ENCODE measurements at places on chromosomes 1 and 21. TPM values are rescaled to one million over a fixed set of nuclear protein-coding genes. Genes with fewer than 3 reads are reported as not detected.

The TRIM46 gene
- polyA plus RNA-seq, result 0.28 TPM

The FCGR2B gene
- polyA plus RNA-seq, result 4.0 TPM

The KCNE2 gene
- polyA plus RNA-seq, result 0.80 TPM

The ECE1 gene
- 30.8 TPM for polyA plus RNA-seq

The FAM167B gene
- 84.8 TPM for polyA plus RNA-seq

The FOXO6 gene
- 0.47 TPM for polyA plus RNA-seq

The NPHS2 gene
- polyA plus RNA-seq, result 446 TPM

The SH3BP5L gene
- 16.6 TPM for polyA plus RNA-seq

The GRHL3 gene
- 0.32 TPM for polyA plus RNA-seq

The PEX19 gene
- 49.8 TPM for polyA plus RNA-seq

The S100A1 gene
- 332 TPM for polyA plus RNA-seq

The MAP3K21 gene
- 7.4 TPM for polyA plus RNA-seq

The VANGL1 gene
- polyA plus RNA-seq, result 2.7 TPM

The DNAI4 gene
- 4.1 TPM for polyA plus RNA-seq

The IL19 gene
- polyA plus RNA-seq, result 0.41 TPM

The HFM1 gene
- polyA plus RNA-seq, result 1.2 TPM

- no peak for DNase-seq
Measured at GRCh38 chr21:44282370-44282769, 3.3 kb upstream of the AIRE start.

GRCh38 chr1:1167398-1167821, 6.3 kb upstream of the TTLL10 start:
- DNase-seq, result no peak

GRCh38 chr1:149917571-149918144, at the start of gene SV2A:
Gene SV2A, minus strand, starts transcription at chr1:149917844. Its CDS starts 4,004 bp downstream, at chr1:149913840.
- DNase-seq, result peak; percentile 76

GRCh38 chr1:93818570-93818959, 60.4 kb downstream of the DNTTIP2 start:
- DNase-seq, result no peak

GRCh38 chr1:98661544-98662355, at the start of gene SNX7:
Gene SNX7, plus strand, starts transcription at chr1:98661721. Its CDS starts 11 bp downstream, at chr1:98661732.
- peak; percentile 94 for DNase-seq

DNA sequence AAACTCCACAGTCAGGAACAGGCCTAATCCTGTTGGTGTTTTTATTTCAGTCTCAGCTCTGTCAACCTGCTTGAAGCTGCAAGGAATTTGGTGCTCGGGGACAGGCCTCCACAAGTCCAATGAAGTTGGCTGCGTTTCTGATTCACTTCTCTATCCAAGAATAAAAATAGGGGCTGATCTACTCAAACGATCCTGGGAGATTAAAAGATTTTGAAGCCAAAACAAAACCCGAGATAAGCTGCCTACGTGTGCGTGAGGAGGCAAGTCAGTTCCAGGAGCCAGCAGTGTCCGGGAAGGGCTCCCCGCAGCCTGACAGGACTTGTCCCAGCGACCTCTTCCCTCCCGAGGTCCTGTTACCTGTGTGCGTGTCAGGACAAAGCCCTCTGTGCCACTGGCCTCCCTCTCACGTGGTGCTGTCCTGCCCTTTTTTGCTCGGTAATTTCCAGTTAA, 98.0 kb downstream of the ETS2 start:
- no peak for DNase-seq

GRCh38 chr1:107252271-107252670, 111.4 kb downstream of the NTNG1 start:
- no peak for DNase-seq

DNA sequence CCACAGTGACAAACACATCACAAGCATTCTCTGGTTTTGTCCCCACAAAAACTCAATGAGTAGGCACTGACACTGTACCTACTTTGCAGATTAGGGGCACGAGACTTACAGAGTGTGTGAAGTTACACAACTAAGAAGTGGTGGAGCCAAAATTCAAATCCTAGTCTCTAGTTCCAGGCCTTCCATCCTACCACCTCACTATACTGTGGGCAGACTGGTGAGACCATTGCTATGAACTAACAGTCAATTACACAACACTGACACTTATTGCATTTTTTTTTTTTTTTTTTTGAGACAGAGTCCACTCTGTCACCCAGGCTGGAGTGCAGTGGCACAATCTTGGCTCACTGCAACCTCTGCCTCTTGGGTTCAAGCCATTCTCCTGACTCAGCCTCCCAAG, 71.4 kb downstream of the KCNN3 start:
- no peak for DNase-seq

GRCh38 chr21:29403922-29404538, 105.3 kb downstream of the BACH1 start:
- no peak for DNase-seq

DNA sequence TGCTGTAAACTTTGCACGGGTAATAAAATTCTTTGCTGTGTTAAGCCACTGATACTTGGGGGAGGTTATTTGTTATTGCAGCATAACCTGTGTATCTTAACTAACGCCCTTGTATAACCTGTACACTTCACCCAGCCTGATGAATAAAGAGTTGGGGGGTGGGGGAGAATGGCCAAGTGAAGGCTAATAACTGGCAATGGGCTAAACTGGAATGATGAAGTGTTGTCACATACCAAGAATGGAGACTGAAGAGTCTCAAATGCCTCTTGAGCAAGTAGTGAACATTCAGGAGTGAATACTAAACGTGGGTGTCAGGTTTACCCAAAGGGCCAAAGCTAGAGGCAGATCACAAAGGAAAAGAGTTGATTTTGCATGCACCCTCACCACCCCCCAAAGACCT, 169.4 kb downstream of the C1orf94 start:
- peak; percentile 2 for DNase-seq

GRCh38 chr1:182927693-182928433, 25.1 kb downstream of the SHCBP1L start:
- no peak for DNase-seq

- DNase-seq, result no peak
Measured at GRCh38 chr1:201949491-201949890, 3.1 kb upstream of the LMOD1 start.

GRCh38 chr1:116506132-116507004, 64.5 kb downstream of the CD58 start:
- DNase-seq, result no peak

GRCh38 chr1:77421504-77422233, 139.8 kb downstream of the AK5 start:
- no peak for DNase-seq

DNA sequence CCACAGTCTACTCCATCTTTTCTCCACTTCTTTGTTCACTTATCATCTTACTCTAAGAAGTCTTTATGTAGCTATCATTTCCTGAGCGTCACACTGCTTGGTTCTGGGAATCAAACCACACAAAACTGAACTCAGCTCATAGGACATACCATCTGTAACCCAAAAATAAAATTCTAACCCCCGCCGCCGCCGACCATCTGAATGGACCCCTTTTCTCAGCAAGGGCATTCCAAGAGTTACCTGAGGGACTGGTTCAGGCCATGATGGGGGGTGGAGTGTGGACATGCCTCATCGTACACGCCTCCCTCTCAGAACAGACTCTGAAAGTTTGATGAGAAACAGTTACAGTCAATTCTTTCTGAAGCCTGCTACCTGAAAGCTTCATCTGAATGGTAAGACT, 12.6 kb upstream of the CHI3L2 start:
- DNase-seq, result no peak

DNA sequence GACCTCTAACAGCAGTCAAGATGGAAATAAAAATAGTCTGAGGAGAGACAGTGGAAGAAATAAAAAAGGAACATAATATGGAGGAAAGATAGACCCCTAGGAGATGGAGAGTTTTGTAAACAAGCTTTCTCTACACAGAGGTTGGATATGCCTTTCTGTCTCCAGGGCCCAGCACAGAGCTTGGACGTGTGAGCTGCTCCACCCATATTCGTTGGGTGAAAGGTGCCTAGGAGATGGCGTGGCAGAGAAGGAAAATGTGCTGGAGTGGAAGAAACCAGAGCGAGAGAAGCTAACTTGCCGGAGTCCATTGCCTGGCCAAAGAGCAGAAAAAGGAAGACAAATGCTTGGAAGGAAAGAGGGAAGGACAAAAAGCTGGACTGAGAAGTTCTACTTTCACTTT, 78.3 kb upstream of the LMO4 start:
- DNase-seq, result no peak

- DNase-seq, result no peak
Measured at GRCh38 chr1:161095230-161095629, 2.9 kb upstream of the KLHDC9 start.

DNA sequence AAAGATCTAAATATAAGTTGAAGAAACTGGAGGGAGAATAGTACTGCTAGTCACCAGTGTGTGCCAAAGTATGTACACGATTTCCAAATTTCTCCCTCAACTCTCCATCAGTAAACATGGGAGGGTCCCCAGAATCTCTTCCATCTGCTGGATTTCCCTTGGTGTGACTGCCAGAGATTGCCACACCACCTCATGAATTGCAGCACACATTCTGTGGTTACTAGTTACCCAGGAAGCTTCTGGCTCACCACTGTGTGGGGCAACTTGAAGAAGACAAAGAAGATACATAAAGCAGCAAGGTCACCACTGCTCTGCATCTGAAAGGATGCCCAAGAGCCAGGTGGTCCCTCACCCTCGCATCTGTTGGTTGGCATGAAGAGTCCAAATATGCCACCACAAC, 191.7 kb upstream of the ESRRG start:
- DNase-seq, result no peak

DNA sequence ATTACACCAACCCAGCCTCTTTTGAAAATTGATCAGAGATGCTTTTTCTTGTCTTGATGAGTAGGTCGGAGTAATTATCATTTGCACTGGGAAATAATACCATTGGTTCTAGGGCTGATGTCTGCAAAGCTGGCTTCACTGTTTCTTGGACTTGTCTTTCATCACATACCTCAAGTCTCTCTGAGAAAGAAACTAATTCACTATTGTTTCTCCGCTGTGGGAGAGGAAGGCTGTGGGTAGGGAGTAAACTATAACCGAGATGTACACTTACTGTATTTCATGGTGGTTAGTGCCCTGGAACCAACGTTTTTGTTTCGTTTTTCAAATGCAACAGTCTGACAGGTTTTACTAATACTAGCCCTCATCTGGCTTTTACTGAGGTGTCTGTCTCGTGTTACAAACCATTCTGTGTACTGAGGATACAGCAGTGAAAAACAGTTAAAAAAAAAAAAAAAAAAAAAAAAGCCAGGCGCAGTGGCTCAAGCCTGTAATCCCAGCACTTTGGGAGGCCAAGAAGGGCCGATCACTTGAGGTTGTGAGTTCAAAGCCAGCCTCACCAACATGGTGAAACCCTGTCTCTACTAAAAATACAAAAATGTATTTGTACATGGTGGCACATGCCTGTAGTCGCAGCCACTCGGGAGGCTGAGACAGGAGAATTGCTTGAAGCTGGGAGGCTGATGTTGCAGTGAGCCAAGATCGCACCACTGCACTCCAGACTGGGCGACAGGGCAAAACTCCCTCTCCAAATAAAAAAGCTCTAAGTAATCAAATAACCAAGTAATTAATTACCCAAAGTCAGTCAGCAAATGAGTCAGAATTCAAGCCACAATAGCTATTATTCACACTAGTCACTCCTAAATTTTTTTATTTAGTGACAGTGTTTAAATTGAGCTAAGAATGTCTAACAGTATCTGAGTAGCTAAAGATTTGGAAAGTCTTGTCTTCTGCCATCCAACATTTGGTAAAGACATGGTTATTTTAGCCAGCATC, 23.3 kb downstream of the TOMM20 start:
- DNase-seq, result peak; percentile 50

GRCh38 chr1:240254778-240255291, 163.2 kb downstream of the FMN2 start:
- no peak for DNase-seq

GRCh38 chr1:84995484-84996334, 1.2 kb downstream of the MCOLN2 start:
- no peak for DNase-seq

DNA sequence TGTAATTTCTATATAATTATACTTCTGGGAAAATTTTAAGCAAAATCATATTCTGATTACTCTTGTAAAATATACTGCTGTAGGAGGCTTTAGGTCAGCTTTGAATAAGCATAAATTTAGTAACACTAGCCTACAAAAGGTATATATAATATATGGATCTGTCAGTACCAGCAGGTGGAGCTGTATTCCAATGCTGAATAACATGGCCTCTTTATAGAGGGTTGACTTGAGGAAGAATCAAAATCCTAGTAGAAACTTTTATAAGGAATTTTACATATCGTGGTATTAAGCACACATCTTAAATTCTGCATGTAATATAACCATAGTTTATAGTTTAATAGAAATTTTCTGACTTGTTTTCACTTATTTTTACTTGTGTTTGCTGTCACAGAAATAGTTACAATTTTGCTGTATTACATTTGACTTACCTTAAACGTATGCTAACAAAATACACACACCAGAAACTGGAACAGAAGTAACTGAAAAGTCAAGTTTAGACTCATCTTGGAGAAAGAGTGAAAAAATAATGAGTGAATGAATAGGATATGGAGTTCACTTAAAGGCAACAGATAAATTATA, 79.3 kb downstream of the HMCN1 start:
- DNase-seq, result no peak

DNA sequence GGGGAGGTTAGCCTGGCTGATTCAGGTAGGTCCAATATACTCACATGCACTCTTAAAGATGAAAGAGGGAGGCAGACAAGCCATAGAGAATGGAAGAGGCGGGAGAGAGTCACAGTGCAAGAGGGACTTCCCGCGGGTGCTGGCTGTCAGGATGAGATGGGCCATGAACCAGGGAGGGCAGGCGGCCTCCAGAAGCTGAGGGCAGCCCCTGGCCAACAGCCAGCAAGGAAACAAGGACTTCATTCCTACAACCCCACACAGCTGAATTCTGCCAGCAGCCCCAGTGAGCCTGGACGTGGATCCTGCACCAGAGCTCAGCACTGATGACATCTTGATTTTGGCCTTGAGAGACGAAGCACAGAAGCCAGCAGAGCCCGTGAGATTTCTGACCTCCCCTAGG, 15.1 kb upstream of the B3GALT5 start:
- DNase-seq, result no peak

- peak; percentile 15 for DNase-seq
Measured at GRCh38 chr1:206075786-206076755, 23.1 kb downstream of the RHEX start.

DNA sequence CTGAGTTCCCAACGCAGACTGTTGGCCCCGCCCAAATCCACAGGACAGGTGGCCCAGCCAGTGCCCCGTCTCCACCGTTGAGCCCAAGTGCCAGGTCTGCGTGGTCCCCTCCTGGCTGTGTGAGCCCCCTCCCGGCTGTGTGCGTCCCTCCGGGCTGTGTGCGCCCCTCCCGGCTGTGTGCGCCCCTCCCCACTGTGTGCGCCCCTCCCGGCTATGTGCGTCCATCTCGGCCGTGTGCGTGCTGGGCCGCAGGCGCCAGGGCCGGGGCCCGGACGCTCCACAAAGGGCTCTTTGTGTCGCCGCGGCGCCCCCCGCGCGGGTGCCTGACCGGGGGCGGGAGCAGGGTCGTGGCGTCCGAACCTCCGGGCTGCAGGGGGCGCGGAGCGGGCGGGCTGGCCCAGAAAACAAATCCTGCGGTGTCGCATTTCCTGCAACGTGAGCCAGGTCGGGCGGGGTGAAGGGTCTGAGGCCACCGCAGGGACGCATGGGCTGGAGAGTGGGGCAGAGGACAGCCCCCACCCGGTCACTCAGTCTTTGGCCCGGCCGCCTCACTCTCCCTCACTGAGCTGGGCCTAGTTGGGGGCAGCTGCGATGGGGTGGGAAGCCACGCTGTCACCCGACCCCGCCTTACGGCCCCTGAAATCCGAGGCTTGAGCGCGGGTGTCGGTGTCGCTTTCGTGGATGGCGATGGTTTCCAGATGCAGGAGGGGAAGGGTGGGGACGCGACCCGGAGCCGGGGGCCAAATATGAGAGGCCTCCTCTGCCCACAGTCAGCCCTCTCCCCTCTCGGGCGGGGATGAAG, 18.8 kb downstream of the TNFRSF25 start:
- DNase-seq, result no peak

Data from kidney (tissue), 22 donors.